ENCODE measurements at places on chromosomes 2 and 18.

- no peak for DNase-seq
These were observed 351.6 kb downstream of the PTPRM start for GRCh38 chr18:7918701-7919100.

- DNase-seq = no peak
These were observed 1055.2 kb upstream of the FANCL start for GRCh38 chr2:59296279-59296678.

DNA sequence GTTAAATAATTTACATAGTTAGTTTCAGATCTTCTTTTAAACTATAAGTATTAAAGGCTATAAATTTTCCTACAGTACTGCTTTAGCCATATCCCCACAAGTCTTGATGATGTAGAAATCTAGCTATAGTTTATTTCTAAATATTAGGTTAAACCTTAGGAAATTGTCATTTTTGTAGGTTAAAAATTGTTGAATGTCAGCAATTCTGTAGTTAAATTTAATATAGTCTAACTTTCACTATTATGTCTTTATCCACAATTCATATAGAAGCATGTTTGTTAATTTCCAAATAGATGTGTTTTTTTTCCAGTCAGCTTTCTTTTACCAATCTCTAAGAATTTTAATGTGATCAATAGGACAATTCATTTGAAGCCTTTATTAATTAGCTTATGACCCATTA, 199.7 kb downstream of the ETAA1 start:
- DNase-seq = no peak

GRCh38 chr2:128425216-128425615, 106.5 kb upstream of the HS6ST1 start:
- DNase-seq = no peak

- no peak for DNase-seq
These were observed 38.6 kb downstream of the ACOXL start for GRCh38 chr2:110770959-110771431.

- no peak for DNase-seq
These were observed 91.4 kb downstream of the MAPK4 start for GRCh38 chr18:50651334-50651733.

DNA sequence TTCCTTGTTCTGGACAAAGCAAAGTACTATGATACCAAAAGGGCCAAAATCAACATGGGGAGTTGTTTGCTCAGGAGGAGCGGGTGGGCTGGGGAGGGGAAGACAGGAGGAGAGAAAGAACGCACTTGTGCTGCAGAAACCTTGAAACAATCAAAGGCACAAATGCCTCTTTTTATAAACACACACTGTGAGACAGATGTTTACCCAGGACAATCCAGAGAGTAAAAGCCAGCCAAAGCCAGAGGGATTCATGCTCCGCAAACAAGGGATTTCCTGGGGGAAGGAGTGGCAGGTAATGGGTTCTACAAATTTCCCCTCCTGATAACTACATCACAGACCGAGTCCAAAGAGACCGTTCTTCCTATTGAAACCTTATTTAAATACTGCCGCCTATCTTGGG, 323.5 kb upstream of the SKOR2 start:
- no peak for DNase-seq

DNA sequence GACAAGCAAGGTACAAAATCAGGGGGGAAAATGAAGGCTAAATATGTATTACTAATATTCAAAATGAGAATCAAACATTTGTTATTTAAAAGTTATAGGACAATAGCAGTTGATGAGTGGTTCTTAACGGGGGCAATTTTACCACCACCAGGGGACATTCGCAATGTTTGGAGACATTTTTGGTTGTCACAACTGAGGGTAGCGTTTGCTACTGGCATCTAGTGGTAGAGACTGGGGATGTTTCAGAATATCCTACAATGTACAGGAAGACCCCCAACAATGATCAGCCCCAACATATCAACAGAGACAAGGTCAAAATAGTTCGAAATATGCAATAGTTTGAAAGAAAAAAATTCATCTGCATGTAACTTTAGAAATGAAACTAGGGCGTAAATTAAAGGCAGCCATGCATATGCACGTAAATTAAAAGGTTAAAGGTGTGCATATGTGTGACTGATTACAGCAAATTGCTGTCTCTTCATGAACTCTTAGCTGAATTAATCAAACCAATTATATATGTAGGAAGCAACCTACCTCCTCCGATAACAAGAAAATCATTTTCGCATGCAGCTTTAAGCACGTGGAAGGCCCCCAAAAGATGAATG, 61.2 kb upstream of the CUL3 start:
- DNase-seq = no peak

DNA sequence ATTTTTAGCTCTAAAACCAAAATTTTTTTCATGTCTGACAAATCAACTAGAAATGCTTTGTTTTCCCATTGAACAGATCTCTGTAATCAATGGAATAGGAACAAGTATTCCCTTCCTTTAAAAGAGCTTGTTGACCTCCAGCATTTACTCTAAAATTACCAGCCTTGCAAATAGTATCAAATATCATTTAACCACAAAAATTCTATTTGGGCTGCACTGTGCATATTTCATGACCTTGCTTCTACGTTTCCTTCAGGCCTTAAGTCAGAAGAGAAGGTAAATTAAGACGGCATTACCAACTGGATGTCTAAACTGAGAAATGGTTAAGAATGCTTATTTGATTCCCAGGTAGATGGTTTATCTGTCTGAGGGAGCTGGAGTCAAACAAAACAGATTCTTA, 33.3 kb upstream of the NRXN1 start:
- DNase-seq = no peak

- DNase-seq = no peak
These were observed 136.7 kb downstream of the SH3BP4 start for GRCh38 chr2:235088496-235088921.

GRCh38 chr2:24403168-24403831, 43.0 kb upstream of the ITSN2 start:
- no peak for DNase-seq

DNA sequence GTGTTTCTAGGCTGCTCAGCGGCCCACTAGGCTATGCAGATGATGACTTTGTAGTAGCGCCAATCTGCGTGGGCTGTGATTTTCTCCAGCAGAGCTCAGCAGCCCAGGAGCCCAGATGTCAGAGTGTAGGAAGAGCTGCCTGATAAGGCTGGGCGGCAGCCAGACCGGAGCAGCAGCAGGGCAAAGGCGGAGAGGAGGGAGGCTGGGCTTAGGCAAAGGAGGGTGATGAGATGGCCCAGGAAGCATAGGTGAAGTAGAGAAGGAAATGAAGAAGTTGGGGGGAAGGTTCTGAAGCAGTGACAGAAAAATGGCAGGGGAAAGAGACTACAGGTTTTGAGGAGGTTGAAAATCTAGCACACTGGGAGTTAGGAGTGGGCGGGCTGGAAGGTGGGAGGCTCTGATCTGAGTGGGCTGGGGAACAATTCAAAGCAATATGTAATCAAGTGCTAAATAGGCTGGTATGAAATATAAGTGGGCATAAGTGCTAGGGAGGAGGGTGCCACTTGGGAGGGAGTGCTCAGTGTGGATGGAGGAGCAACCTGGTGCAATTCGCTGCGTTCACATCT, 50.6 kb upstream of the STPG4 start:
- DNase-seq = no peak

- DNase-seq = no peak
These were observed 235.8 kb downstream of the TPGS2 start for GRCh38 chr18:36593001-36593400.

- DNase-seq = no peak
These were observed 204.4 kb upstream of the TWIST2 start for GRCh38 chr2:238643400-238643907.

DNA sequence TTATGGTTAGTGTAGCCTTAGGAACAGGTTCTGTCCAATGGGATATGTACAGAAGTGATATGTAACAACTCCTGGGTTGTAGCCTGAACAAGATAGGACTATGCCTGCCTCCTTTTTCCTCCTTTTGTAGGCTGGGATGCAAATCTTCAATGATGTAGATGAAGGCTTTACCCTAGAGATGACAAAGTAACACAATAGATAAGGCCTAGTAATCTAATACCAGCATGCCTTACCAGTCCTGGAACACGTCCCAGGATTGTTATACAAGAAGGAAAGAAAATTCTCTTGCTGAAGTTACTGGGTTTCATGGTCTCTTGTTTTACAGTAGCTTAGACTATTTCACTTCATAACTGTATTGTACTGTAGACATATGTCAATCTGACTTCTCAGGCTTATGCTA, 192.1 kb downstream of the OTX1 start:
- DNase-seq = no peak

DNA sequence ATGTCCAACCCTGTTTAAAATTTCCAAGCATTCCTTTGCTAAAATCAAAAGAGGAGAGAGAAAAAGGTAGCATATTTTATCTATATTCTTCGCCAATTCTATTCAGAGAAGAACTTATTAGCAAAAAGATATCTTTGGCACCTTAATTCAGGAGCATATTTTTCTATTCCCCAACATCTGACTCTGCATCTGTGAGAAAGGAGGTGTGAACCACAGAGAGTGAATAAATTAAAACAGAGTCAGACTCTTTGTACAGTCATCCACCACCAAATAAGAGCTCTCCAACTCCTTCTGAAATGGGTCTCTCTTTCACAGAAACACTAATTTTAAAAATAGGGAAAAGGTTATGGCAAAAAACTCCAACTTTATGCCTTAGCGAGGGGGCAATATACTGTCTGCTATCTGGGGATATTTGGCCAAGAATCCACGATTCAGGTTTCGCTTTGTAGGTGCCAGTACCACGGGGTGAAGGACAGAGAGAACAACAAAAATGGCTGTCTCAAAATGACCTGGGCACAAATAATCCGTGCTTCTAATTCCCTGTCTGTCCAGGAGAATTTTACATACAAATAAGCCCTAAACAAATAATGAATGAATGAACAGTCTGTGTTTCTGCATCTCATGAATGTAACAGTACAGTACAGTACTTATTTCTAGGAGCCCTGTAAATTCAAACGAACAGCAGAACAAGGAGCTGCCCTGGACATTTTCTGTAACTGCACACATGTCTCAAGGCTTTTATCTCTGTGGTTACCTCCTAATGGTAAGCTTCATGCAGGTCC, 43.4 kb downstream of the EPB41L3 start:
- DNase-seq = no peak

DNA sequence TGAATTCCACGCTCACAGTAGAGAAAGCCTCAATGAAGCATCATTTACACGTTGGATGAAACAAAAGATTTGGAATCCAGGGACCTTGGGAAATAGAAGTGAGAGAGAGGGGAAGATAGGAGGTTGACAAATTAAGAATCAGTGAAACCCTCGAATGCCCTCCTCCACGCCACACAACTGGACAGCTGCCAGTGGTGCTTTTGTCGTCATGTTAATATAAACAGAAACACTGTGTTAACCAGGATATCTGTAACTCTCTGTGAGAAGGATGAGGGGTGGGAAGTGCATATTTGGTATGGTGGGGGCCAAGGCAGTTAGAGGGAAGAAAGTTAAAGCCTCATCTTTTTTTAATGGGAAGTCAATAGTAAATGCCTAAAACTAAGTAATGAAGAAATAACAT, 108.7 kb downstream of the GFPT1 start:
- no peak for DNase-seq

GRCh38 chr2:54609647-54610046, 113.8 kb upstream of the EML6 start:
- no peak for DNase-seq

- DNase-seq = no peak
These were observed 32.4 kb downstream of the ID2 start for GRCh38 chr2:8714283-8714682.

- DNase-seq = no peak
These were observed 631.8 kb upstream of the ID2 start for GRCh38 chr2:8049851-8050571.

DNA sequence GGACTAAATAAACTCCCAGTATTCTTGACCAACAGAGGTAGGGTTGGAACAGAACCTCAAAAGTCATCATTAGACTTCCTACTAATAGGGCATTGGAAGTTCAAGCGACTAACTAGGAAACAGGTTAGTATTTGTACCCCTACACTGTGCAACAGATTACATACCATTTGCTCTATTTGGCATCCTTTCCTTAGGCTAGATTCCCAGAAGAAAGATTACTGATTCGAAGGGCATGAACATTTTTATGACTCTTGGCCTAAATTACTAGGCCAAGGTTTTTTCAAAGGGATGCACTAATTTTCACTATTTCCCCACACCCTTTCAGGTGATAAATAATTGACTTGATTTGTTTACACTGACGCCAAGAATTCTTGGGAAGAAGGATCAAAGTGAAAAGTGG, 104.8 kb upstream of the CYP1B1 start:
- DNase-seq = no peak

- no peak for DNase-seq
These were observed 158.9 kb downstream of the BABAM2 start for GRCh38 chr2:28049416-28049815.

- peak; percentile 76 for DNase-seq
These were observed 63.9 kb downstream of the LRRFIP1 start for GRCh38 chr2:237691029-237691907.

GRCh38 chr18:36757081-36757480, 71.7 kb downstream of the TPGS2 start:
- DNase-seq = no peak

DNA sequence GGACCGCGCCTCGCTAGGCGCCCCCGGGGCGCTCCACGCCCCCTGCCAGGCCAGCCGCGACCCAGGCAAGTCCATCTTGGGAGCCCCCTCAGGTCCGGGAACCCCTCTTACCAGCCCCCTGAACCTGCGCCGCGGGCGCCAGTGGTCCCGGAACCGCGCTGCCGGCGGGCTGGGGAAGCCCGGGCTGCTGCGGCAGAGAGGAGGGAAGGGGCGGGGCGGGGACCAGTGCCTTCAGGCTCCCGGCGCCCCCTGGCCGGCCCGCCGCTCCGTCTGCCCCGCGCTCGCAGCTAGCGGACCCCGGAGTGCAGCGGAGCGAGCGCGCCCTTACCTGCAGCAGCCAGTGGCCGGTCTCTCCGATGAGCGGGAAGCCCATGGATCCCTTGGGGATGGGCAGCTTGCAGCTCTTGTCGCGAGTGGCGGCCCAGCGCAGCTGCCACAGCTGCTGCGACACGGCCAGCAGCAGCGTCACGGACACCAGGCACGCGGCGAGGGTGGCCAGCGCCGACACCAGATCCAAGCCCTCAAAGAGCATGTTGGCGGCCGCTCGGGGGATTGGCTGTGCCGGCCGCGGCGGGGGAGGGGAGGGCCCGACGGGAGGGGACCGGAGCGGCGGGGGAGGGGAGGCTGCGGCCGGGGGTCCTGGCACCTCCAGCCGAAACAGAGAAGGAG, at the start of gene CYP26B1:
TSS of gene CYP26B1 (minus strand) at position 560 of the 669 bp plus-strand sequence. CDS start at position 532, 28 bp downstream.
- peak; percentile 48 for DNase-seq

- no peak for DNase-seq
These were observed 20.0 kb downstream of the TRIP12 start for GRCh38 chr2:229901819-229902218.

GRCh38 chr2:132776287-132776686, 106.3 kb upstream of the LYPD1 start:
- no peak for DNase-seq

DNA sequence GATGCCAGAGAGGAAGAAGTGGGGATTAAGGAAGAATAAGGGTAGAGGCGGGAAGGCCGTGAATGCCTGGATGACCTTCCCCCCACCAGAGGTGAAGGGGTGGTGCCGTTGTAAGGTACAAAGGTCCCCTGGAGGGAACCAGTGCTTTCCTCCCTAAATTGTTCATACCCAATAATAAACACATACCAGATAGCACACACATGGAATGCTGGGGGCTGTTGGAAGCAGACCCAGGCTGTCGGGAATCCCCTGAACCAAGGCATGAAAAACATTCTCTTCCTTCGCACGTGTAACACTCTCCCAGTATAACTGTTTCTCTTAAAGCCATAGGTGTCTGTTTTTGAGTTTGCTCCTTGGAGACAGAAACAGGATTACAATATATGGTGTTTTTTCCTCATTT, 107.1 kb upstream of the CTAGE1 start:
- no peak for DNase-seq

Measured in right lobe of liver (tissue), 6 donors.